ENCODE measurements at places on chromosomes 5 and 9.
A peak's percentile ranks its signal among the peaks of the same experiment; 100 is the strongest.

DNA sequence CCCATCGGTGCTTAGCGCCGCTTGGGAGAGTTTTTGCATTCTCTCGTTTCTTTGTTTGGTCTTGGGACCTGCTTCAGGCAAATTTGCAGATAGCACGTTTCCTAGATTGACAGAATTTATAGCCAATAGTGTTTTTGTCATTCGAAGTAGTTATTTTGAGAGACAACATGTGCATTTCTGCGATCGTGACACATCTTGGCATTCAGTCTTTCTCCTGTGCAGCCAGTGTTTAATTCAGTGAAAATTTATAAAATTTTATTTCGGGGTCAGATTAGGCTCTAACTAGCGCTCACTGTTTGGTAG lies 830 bp downstream of the PRRC1 start:
- peak overlapping the region; percentile 93 for H3K27ac ChIP-seq
- no peaks in the 10 kb centered on the region for H3K27me3 ChIP-seq
- no peaks in the 10 kb centered on the region for H3K36me3 ChIP-seq
- peak overlapping the region; percentile 81 for H3K4me3 ChIP-seq
- DNase-seq = no peak

GRCh38 chr9:129173296-129174101 lies 4.6 kb downstream of the IER5L start:
- H3K4me1 ChIP-seq = peaks cover under 1% of the 10 kb centered on the region
- DNase-seq = no peak
- no peaks in the 10 kb centered on the region for H3K36me3 ChIP-seq
- no peaks in the 10 kb centered on the region for H3K27me3 ChIP-seq
- peak overlapping the region; percentile 81 for H3K27ac ChIP-seq
- H3K4me3 ChIP-seq = peak overlapping the region; percentile 48

- no peak for DNase-seq
- H3K27ac ChIP-seq = no peak overlapping the region
- H3K4me1 ChIP-seq = no peaks in the 10 kb centered on the region
- H3K4me3 ChIP-seq = no peak overlapping the region
- no peaks in the 10 kb centered on the region for H3K36me3 ChIP-seq
Observed at GRCh38 chr5:159444441-159445082, 114.3 kb upstream of the IL12B start.

GRCh38 chr5:139677736-139678613 lies 29.8 kb downstream of the CXXC5 start:
- no peaks in the 10 kb centered on the region for H3K36me3 ChIP-seq
- DNase-seq = no peak
- no peaks in the 10 kb centered on the region for H3K4me1 ChIP-seq
- no peak overlapping the region for H3K4me3 ChIP-seq

- no peak for DNase-seq
- no peak overlapping the region for H3K27ac ChIP-seq
- H3K36me3 ChIP-seq = no peaks in the 10 kb centered on the region
- no peak overlapping the region for H3K4me3 ChIP-seq
- H3K4me1 ChIP-seq = peaks cover 13% of the 10 kb centered on the region
Observed at GRCh38 chr9:137313326-137313936, 11.4 kb upstream of the NRARP start.

- H3K27me3 ChIP-seq = no peaks in the 10 kb centered on the region
- H3K36me3 ChIP-seq = no peaks in the 10 kb centered on the region
- H3K4me3 ChIP-seq = no peak overlapping the region
- H3K4me1 ChIP-seq = no peaks in the 10 kb centered on the region
Observed at GRCh38 chr5:157955541-157956172, 96.7 kb upstream of the CLINT1 start.

GRCh38 chr9:135609366-135609955 lies 29.9 kb downstream of the GLT6D1 start:
- H3K4me3 ChIP-seq = no peak overlapping the region
- no peaks in the 10 kb centered on the region for H3K27me3 ChIP-seq

- no peaks in the 10 kb centered on the region for H3K36me3 ChIP-seq
- no peak overlapping the region for H3K4me3 ChIP-seq
- H3K27ac ChIP-seq = no peak overlapping the region
- DNase-seq = no peak
Observed at GRCh38 chr5:73420666-73421065, 27.9 kb downstream of the FOXD1 start.

DNA sequence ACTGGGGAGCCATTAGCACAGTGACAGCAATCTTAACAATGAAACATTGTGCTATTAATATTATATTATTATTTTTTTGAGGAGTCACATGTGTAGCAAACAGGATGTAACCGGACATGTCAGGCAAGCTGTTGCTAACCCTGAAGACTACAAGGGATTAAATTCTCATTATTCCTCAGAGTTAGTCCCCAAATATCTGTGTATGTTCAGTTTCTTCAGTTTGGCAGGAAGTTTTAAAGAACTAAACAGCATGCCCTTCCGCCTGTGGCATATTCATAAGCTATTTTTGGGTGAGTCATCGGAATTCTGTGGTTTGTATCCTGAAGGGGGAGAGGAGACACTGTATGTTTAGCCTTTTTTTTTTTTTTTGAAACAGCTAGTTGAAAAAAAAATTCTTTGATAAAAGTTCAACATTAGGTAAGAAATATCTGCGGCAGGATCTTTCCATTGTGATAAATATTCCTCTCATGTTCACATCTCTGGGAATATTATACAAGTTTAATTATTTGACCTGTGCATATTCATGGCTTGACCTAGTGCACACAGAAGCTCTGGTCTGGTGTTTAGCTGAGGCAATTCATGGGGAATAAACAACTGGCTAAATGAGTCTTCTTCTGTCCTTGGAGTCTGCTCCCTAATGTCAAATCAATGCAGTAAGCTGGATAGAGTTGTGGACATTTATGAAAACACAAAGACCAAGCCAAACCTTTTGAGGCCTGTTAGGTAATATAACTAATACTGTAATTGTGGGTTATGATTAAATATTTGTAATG lies 202.7 kb upstream of the CDKN2B start:
- no peaks in the 10 kb centered on the region for H3K27me3 ChIP-seq
- no peak for DNase-seq
- H3K27ac ChIP-seq = no peak overlapping the region
- no peaks in the 10 kb centered on the region for H3K36me3 ChIP-seq
- H3K4me1 ChIP-seq = no peaks in the 10 kb centered on the region

DNA sequence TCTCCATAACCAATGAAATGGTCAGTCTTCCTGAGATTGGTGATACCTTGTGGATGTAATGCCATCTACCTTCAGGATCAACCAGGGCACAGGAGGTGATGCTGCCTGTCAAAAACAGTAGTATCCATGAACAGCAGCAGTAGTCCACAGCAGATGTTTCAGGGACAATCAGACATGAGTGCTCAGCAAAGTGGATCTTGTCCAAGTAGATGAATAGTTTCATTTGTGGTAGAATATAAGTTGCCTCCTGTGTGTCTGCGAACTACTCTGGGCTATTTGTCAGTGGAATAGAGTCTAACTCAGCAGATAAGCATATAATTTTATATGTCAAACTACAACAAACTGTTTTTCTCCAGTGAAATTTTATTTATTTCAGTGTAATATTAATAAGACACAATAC lies 1860.1 kb upstream of the ACO1 start:
- no peaks in the 10 kb centered on the region for H3K27me3 ChIP-seq
- no peaks in the 10 kb centered on the region for H3K4me1 ChIP-seq
- no peak for DNase-seq
- no peak overlapping the region for H3K4me3 ChIP-seq
- no peak overlapping the region for H3K27ac ChIP-seq

DNA sequence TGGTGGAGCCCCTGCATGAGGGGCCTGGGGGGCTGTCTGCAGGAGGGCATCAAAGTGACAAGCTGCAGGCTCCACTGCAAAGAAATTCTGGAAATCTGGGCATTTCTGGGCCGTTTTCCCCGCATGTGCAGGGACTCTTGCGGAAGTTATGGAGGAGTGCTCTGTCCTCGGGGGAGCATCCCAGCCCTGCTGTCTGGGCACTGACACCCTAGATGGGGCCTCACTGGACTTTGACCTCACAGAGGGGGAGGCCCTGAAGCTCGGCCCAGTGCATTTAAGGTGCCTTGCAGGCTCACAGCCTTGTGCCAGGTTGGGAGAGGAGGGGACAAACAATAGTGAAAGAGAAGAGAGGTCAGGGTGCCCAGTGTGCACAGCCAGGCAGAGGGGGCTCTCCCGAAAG lies 35.4 kb downstream of the LHX3 start:
- H3K4me3 ChIP-seq = no peak overlapping the region
- H3K27me3 ChIP-seq = no peaks in the 10 kb centered on the region
- DNase-seq = no peak
- no peaks in the 10 kb centered on the region for H3K36me3 ChIP-seq
- no peak overlapping the region for H3K27ac ChIP-seq

- H3K4me3 ChIP-seq = no peak overlapping the region
Observed at GRCh38 chr5:132298298-132299212, 4.4 kb downstream of the SLC22A4 start.

DNA sequence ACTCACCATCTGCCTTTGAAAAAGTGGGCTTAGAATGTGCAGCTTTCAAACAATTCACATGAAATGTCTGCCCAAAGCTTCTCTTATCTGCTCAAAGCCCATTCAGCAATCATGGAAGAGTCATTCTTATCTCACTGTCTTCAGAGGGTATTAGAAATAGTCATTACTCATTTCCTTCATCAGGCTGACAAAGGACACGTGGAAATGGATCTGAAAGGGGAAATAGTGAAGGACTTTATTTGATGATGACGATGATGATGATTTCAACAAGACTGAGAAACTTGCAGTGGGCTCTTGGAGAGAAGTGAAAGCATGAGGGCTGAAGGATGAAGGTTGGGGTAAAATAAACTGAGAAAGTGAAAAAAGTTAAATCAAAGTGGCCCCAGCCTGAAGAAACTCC lies 194.3 kb downstream of the SMARCA2 start:
- DNase-seq = no peak
- H3K36me3 ChIP-seq = no peaks in the 10 kb centered on the region
- no peak overlapping the region for H3K4me3 ChIP-seq
- no peaks in the 10 kb centered on the region for H3K27me3 ChIP-seq
- no peak overlapping the region for H3K27ac ChIP-seq

DNA sequence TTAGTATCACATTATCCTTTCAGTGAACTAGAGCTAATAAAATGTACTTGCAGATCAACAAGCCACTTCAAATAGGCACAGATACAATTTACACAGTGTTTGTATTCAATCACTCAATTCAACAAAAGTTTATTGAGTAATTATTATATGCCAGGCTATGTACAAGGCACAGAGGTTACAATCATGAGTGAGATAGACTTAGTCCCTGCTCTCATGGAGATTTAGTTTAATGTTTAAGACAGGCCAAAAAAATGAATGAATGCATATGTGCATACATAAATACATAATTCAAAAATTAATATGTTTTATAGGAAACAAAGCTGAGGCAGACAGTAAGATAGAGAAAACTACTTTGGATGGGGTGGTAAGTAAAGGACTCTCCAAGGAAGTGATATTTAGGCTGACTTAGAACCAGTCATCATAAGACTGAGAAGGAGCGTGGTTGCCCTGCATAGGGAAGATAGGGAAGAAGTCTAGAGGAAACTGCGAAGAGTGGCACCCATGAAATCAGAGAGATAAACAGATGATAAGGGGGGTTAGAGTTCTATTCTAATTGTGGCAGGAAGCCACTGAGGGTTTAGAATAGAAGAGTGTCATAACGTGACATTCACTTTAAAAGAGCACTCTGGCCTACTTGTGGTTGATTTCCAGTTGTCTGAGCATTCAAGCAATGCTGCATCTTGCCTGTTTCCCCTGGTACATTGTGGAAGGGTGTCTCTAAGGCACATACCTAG lies 49.7 kb upstream of the GRAMD2B start:
- no peaks in the 10 kb centered on the region for H3K36me3 ChIP-seq
- H3K4me1 ChIP-seq = peaks cover 10% of the 10 kb centered on the region
- H3K27ac ChIP-seq = peak overlapping the region; percentile 21
- H3K4me3 ChIP-seq = no peak overlapping the region

- no peaks in the 10 kb centered on the region for H3K36me3 ChIP-seq
- no peak overlapping the region for H3K4me3 ChIP-seq
- H3K4me1 ChIP-seq = no peaks in the 10 kb centered on the region
Observed at GRCh38 chr5:138944527-138945322, 69.6 kb upstream of the LRRTM2 start.

DNA sequence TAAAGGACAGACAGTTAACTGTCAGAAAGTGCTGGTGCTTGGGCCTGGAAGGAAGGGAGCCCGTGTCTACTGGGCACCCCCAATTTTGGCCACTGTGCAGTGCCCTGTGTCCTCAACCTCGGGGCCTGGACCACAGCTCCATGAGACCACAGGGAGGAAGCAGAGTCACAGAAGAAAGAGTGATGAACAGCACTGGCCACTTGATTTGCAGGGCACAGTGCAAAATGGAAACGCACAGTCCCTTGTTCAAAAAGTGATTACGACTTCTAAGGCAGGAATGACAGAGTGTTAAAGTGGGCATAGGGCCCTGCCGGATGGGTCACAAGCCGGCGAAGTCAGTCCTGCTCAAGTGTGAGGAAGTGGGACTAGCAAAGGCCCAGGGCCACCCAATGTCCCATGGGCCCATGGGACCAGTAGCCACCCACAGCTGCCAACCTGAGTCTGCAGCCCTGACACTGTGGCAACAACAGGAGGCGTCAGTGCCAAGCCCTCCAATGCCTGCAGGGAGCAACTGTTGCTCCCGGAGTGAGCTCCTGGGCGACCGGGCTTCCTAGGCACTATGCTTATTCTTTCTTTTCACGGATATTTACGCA lies 85.4 kb downstream of the ADAMTS2 start:
- no peak overlapping the region for H3K27ac ChIP-seq
- no peaks in the 10 kb centered on the region for H3K4me1 ChIP-seq
- H3K4me3 ChIP-seq = no peak overlapping the region
- peak; percentile 37 for DNase-seq
- no peaks in the 10 kb centered on the region for H3K27me3 ChIP-seq
- no peaks in the 10 kb centered on the region for H3K36me3 ChIP-seq

- no peaks in the 10 kb centered on the region for H3K4me1 ChIP-seq
- no peak for DNase-seq
- H3K27me3 ChIP-seq = no peaks in the 10 kb centered on the region
Observed at GRCh38 chr9:134590240-134591081, 51.1 kb upstream of the COL5A1 start.

- H3K27ac ChIP-seq = no peak overlapping the region
- no peaks in the 10 kb centered on the region for H3K4me1 ChIP-seq
- H3K36me3 ChIP-seq = no peaks in the 10 kb centered on the region
- DNase-seq = peak; percentile 48
- H3K4me3 ChIP-seq = no peak overlapping the region
Observed at GRCh38 chr5:59746241-59746765, 147.2 kb downstream of the PDE4D start.

- no peak for DNase-seq
- H3K36me3 ChIP-seq = no peaks in the 10 kb centered on the region
- H3K4me1 ChIP-seq = peaks cover 17% of the 10 kb centered on the region
Observed at GRCh38 chr5:77850536-77851175, 74.5 kb upstream of the TBCA start.

All from Peyer's patch (tissue), 4 donors.